ENCODE measurements at places on chromosomes 16 and 17. TPM values are rescaled to one million over a fixed set of nuclear protein-coding genes. Genes with fewer than 3 reads are reported as not detected.

APRT gene
- 140 TPM for total RNA-seq

ARL16 gene
- 58.3 TPM for total RNA-seq

TEKT3 gene
- total RNA-seq, result 0.12 TPM

CCL1 gene
- total RNA-seq, result not detected

KRTAP1-4 gene
- total RNA-seq, result not detected

C16orf78 gene
- total RNA-seq, result not detected
